B cell (primary cell): ENCODE measurements at places on chromosomes 2 and 18. TPM values are rescaled to one million over a fixed set of nuclear protein-coding genes. Genes with fewer than 3 reads are reported as not detected.

- peak; percentile 52 for DNase-seq
These were observed 45.5 kb upstream of the CAB39 start for GRCh38 chr2:230666885-230667712.

- DNase-seq, result no peak
These were observed 736.0 kb upstream of the CELF4 start for GRCh38 chr18:38301621-38302020.

- DNase-seq, result no peak
These were observed 79.1 kb upstream of the MGAT4A start for GRCh38 chr2:98809878-98810587.

GRCh38 chr2:14881651-14882327 lies 249.3 kb downstream of the LRATD1 start:
- no peak for DNase-seq

- no peak for DNase-seq
These were observed 121.9 kb downstream of the MCFD2 start for GRCh38 chr2:46793423-46794416.

- DNase-seq, result no peak
These were observed 305.9 kb upstream of the SALL3 start for GRCh38 chr18:78673516-78674321.

Gene PMAIP1
- 67.2 and 69.6 TPM in 2 replicates for total RNA-seq

Gene CDH7
- total RNA-seq, result not detected in 2 replicates
